ENCODE measurements at places on chromosomes 3 and 15.

- DNase-seq, result no peak
These were observed 70.4 kb upstream of the ARHGEF26 start for GRCh38 chr3:154050766-154051165.

GRCh38 chr15:58554758-58555157 is 123.0 kb downstream of the LIPC start:
- DNase-seq, result no peak

GRCh38 chr15:51132384-51133139 is 37.9 kb upstream of the TNFAIP8L3 start:
- DNase-seq, result no peak

- no peak for DNase-seq
These were observed 13.4 kb downstream of the RIOX2 start for GRCh38 chr3:97958796-97959195.
